Ascending aorta (tissue), 2 donors: ENCODE measurements at places on chromosomes 2 and 18.

- peaks cover 11% of the 10 kb centered on the region for H3K36me3 ChIP-seq
- no peaks in the 10 kb centered on the region for H3K27me3 ChIP-seq
- no peaks in the 10 kb centered on the region for H3K4me1 ChIP-seq
These were observed 33.2 kb downstream of the HS6ST1 start for GRCh38 chr2:128285329-128285931.

DNA sequence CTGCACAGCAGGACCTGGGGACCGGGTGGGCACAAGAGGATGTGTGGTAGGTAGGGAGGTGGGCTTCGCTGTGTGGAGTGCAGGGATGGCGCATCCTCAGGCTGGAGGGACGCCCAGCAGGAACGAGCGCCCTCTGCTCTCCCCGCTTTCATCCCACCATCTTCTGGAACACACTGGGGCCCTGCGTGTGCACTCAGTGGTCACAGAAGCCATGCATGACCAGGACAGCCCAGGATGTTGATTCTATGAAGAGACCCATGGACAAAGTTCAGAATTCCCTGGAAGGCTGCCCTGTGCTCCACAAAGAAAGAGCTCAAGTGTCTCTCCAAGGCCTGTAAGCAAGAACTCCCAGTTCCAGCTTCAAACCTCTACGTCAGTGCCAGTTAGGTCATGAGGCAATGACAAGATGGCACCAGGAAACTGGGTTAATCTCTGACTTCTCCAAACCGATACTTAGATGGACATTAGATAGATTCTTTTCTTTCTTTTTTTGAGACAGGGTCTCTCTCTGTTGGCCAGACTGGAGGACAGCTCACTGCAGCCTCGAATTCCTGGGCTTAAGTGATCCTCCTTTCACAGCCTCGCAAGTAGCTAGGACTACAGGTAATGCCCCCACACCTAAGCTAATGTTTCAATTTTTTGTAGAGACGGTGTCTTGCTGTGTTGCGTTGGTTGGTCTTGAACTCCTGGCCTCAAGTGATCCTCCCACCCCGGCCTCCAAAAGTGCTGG lies 3.4 kb downstream of the SLC66A2 start:
- no peak overlapping the region for H3K27ac ChIP-seq
- H3K4me1 ChIP-seq: peaks cover 23% of the 10 kb centered on the region
- H3K4me3 ChIP-seq: no peak overlapping the region

DNA sequence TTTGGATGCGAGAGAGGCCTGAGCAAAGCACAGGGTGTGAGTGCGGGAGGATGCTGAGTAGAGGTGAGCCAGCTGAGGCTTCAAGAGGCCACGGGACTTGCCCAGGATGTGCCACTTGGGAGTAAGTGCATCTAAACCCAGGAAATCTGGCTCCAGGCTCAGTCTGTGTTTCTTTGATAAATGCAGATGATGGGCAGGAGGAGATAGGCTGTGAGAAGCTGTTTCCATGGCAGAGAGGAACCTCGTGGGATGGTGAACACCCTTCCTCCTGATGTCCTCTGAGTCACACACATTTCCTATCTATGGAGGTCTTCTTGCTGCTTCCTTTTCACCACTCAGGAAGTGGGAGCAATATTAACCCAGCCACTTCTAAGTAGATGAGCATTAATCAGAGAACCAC lies 38.4 kb upstream of the CELF4 start:
- no peak for DNase-seq
- no peaks in the 10 kb centered on the region for H3K27me3 ChIP-seq
- no peak overlapping the region for H3K4me3 ChIP-seq
- H3K4me1 ChIP-seq: no peaks in the 10 kb centered on the region
- H3K27ac ChIP-seq: no peak overlapping the region
- H3K36me3 ChIP-seq: no peaks in the 10 kb centered on the region

GRCh38 chr2:16462958-16463357 lies 202.7 kb downstream of the CYRIA start:
- H3K27ac ChIP-seq: no peak overlapping the region
- no peak overlapping the region for H3K4me3 ChIP-seq
- DNase-seq: no peak
- H3K36me3 ChIP-seq: no peaks in the 10 kb centered on the region
- H3K4me1 ChIP-seq: no peaks in the 10 kb centered on the region

DNA sequence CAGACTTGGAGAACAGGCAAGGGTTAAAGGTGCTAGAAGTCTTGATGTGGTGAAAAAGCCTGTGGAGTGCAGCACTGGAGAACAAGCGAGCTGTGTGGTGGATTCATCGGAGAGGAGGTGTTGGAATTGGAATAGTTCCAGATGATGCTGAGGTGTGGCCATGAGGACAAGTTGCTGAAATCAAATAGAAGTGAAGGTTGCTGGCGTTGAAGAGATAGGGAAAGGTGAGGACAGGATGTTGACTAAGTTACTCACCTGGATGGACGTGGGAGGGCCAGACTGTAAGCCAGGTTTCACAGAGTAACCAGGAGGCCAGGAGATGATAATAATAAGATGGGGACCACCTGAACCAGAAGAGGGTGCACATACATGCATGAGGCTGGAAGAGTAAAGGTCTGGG lies 173.4 kb downstream of the DIS3L2 start:
- H3K4me1 ChIP-seq: no peaks in the 10 kb centered on the region
- H3K36me3 ChIP-seq: peaks cover 12% of the 10 kb centered on the region
